ENCODE measurements at places on chromosomes 12 and 14. TPM values are rescaled to one million over a fixed set of nuclear protein-coding genes. Genes with fewer than 3 reads are reported as not detected.
A peak's percentile ranks its signal among the peaks of the same experiment; 100 is the strongest.

DNA sequence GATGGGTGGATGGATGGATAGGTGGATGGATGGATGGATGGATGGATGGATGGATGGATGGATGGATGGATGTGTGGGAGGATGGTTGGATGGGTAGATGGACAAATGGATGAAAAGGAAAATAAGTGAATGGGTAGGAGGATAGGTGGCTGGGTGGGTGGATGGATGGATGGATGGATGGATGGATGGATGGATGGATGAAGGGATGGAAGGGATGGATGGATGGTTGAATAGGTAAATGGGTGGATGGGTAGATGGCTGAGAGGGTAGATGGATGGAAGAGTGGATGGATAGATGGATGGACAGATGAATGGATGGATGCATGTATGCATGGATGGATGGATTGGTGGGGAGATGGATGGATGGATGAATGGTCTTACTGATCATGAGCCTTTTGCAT is 36.5 kb downstream of the MAP1LC3B2 start:
- DNase-seq, result no peak

GRCh38 chr14:30143627-30144026 is 216.0 kb upstream of the PRKD1 start:
- DNase-seq, result no peak

GRCh38 chr12:20077618-20078017 is 290.7 kb upstream of the PDE3A start:
- DNase-seq, result peak; percentile 34

DNA sequence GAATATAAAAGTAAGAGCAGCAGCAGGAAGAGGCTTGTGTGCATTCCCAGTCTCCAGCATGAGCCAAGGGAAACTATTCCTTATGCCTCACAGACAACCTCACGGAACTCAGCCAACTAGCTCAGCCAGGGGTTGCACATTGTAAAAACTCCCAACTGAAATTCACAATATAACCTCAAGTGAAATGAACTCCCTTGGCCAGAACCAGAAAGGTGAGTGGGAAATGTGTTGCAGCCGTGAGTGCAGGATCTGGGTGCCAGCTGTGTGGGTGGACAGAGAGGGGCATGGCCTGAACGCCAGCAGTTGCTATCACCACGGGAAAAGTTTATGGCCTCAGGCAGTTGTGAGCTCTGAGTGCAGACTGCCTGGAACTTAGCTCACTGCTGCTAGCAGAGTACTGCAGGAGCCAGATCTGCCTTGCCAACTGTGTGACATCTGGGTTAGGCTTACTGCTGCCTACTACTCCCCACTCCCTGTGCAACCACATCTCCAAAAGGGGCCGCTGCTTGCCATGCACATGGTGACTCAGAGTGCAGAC is 2.3 kb upstream of the CLEC1A start:
- no peak for DNase-seq

DNA sequence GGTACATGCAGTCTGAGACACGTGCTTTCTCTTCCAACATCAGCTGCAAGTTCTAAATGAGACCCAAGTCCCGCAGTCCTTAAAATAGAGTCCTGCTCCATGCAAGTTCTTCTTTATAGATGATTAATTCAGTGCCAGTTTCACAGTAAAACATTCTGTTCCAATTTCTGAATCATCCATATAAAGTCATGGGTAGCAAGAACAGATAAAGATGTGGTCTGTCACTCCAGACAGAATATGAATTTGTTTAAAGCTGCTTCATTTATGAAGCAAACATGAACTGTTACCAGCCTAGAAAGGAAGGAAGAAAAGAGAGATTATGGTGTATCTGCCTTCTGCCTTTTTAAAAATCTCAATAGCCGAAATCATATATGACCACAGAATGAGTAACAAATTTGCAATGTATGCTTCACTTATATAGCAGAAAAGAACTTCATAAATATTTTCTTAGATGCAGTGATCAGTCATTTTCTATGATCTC is 83.3 kb downstream of the KITLG start:
- DNase-seq, result no peak

DNA sequence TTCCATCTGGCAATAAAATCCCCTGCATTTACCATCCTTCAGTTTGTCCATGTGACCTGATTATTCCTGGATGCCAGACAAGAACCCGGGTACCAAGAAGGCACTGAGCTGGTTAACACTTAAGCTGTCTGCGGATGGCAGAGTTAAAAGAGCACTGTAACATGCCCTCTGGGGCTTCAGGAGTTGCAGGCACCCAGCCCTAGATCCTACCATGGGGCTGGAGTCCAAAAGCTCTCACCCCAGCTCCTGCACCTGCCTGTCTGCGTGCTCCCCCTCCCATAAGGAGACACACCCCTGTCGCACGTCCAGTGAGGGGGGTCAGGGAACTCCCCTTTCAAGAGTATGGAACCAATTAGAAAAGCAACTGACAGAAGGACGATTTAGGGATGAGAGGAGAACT is 14.6 kb upstream of the FBXO34 start:
- DNase-seq, result no peak

DNA sequence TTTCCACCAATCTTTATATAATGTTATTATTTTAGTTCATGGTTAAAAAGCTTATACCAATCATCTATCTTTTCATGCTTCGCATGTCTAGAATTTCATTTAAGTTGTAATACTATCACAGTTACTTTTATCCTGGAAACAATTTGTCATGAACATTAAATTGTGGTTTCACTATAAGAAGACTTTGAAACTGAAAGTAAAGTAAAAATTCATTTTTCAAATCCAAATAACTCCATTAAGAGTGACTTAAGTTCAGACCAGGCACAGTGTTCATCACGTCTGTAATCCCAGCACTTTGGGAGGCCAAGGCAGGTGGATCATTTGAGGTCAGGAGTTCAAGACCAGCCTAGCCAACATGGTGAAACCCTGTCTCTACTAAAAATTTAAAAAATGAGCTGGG is 12.4 kb downstream of the ESR2 start:
- no peak for DNase-seq

DNA sequence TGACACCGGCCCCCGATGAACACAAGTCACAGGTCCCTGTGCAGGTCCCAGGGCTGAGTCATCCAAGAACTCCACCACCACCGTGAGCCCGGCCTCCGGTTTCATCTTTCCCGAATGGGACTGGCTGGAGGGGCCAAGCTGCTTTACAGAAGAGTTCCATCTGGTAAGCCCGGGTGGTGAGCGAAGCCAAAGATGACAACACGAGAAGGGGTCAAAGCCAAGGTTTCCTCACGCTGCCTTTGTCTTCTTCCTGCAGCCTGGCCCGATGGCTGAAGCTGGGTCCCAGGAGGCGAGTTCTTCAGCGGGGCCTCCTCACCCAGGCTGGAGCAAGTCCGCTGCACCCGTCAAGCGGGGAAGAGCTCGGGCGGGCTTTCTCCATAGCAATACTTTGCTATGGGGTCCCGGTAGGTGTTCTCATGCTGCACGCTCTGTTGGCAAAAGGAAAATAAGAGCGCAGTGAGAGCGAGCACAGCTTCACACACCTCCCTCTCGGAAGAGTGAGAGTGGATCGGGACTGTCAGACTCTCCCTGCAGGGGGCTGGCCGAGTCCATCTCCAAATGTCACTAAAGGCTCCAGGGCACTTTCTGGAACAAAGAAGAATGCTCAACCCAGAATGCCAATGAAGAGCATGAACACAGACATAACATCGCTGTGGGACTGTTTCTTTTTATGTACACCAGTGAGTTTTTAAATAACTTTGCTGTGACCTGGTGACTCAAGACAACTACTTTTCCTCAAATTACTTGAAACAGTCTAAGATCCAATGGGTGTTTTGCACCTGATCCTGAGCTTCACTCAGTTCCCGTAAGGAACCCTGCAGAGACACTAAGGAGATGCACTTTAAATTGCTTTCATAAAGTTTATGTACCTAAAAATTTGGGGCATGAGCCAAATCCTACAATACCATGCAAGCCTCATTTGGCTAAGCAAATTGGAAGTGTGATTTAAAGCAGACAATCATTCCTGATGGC is 20.1 kb downstream of the SPRING1 start:
- DNase-seq, result peak; percentile 55

- no peak for DNase-seq
Observed at GRCh38 chr14:61581955-61582615, 113.2 kb upstream of the HIF1A start.

DNA sequence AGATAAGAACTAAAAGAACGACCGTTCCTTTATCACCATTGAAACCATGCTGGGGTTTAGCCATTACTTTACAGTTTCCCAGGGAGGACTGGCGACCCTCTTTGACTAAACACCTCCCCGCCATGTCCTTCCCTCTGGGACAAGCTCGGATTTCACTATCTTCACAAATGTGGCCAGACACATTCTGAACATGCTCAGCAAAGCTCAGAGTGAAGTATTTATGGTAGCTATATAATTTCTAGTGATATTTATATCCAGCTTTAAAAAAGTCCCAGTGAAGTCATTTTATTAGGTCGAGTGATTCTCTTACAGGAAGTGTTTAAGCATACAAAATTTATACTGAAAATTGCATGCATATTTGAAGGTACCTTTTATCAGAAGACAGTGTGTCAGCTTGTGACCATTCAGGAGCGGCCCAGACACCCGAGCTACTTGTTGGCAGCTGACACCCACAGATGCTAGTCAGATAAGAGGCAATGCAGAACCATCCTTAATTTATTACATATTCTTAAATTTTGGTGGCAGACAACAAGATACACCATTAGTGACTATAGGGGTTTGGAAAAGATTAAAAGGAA is 36.8 kb downstream of the NIN start:
- DNase-seq, result no peak

DNA sequence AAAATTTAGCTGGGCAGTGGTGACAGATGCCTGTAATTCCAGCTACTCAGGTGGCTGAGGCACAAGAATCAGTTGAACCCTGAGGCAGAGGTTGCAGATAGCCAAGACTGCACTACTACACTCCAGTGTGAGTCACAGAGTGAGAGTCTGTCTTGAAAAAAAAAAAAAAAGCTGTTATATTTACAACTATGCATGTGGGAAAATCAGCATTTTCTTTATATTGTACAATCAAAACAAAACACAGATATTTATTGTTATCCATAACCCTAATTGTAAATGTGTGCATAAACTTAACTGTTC is 12.5 kb downstream of the C1R start:
- DNase-seq, result no peak

DNA sequence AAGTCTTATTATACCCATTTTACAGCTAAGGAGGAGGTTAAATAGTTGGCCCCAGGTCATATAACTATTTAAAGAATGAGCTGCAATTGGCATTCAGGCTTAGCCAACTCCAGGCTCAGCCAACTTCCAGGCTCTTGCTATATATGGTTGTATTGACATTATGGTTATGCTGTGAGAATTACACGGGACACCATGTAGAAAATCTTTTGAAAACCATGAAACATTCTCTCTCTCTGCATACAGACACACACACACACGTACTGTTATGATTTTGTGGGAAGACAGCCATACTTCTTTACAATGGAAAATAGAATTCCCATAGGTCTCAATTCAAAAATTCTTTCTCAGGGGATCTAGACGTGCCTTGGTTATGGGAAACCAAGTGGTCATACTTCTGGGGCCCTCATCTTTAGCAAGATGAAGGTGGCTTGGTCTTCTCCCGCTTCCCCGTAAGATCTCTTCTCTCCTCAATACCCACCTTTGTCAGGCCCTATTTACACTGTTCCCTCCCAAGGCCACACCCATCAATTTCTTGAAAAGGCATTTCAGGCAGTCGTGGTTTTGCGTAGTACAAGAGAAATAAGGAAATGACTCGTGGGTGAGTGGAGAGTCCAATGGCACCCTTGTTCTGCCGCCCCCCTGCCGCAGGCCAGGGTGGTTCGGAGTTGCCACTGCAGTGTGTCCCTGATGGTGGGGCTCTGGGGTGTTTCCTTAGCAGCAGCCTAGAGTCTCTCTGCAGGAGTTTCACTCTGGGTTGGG is 10.0 kb upstream of the GPRC5A start:
- DNase-seq, result no peak

DNA sequence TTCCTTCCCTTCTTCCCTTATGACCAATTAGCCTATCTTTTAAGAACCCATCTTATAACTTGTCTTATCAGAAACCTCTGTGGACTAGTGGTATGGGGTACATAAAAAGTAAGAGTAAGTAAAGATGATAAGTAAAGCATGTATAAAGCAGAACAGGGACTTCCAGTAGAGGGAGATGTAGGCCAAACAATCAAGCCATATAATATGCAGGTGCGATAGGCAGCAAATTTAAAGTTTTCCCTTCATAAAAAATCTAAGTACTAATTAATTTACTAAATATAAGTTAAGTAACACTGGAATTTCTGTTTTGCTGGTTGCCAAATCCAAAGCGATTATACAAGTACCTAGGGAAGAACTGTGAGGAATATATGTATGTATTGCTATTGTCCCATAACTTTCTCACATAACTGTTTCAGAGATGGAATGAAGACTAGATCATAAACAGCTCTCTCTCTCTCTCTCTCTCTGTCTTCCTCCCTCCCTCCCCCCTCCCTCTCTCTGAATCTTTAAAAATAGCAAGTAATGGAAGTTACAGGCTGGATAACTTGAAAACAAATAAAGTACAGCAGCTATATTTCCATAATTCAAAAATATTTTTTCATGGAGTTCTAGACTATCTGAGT is 25.7 kb downstream of the METTL25 start:
- DNase-seq, result no peak

GRCh38 chr12:83996671-83997070 is 915.9 kb downstream of the SLC6A15 start:
- no peak for DNase-seq

DNA sequence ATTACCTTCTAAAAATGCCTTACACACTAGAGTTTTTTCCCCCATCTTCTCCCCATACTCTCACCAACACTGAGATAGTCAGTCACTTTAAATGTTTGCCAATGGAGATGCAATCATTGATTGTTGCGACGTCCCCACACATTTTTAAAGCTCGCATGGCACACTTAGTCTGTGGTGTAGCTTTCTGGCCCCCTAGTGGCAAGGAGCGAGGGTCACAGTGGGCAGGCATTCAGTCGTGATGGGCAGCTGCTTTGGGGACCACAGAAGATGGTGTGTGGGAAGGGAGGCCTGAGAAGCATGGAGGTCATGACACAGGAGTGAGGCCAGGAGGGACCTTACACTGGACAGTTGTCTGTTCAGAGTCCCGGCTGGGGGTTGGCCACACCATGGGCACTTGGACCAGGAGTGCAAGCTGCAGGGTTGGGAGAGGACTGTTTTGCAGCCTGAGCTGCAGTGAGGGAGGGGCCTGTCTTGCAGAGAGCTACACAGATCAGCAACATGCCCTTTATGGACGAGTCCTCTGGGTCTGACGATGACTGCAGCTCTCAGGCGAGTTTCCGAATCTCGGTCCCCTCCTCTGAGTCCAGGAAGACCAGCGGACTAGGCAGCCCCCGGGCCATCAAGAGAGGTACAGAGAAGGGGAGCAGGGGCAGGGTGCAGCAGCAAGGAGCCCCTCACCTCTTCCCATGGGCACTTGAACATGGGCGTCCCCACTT is 28.6 kb downstream of the PIGH start:
- DNase-seq, result peak; percentile 64

The OR6C70 gene
- total RNA-seq, result not detected

The RFC5 gene
- 3.8 TPM for total RNA-seq

The NAB2 gene
- 10.9 TPM for total RNA-seq

The TMPRSS12 gene
- not detected for total RNA-seq

The NRXN3 gene
- total RNA-seq, result 0.42 TPM

The DIO2 gene
- total RNA-seq, result 4.9 TPM

The CCDC197 gene
- 0.64 TPM for total RNA-seq

Measured in heart right ventricle (tissue), 16 donors.